ENCODE measurements at places on chromosomes 11 and 22. TPM values are rescaled to one million over a fixed set of nuclear protein-coding genes. Genes with fewer than 3 reads are reported as not detected.

DNA sequence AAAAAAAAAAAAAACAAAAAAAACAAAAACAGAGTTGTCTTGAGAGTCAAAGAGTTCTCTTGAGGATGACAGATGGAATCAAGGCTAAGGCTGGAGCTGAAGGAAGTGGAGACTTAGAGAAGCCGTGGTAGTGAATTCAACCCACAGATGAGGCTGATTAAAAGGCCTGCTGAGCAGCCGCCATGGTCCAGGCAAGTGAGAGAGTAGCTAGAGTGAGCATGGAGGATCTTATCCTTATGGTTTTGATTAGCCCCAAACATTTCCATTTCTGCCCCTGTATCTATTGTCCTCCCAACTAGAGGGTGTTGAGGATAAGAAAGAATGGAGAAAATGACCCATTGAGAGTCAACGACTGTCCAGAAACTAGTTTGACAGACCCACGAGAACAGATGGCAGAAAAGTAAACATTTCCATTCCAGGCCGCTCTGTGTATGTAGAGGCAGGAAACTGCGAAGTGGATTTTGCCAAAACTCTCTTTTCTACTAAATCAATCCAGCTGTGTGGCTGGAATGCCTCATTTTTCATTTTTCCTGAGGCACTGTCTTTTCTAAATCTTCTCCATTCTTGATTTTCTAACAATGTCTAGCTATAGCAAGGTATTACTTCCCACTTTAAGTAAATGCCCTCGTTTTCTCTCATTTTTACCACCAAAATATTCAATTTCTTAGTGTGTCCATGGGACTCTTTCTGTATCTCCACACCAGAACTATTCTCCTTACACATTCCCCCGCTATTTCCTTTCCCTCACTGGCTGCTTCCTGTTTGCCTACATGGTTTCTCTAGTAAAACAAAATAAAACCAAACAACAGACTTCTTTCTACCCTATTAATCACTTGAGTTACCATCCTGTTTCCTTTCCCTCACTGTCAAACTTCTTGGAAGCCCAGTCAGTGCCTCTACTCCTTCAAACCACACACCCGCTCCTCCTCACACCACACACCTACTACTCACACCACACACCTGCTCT lies 5.4 kb upstream of the MMP8 start:
- H3K4me3 ChIP-seq: no peak overlapping the region
- H3K36me3 ChIP-seq: no peaks in the 10 kb centered on the region
- no peak overlapping the region for H3K27ac ChIP-seq
- H3K4me1 ChIP-seq: no peaks in the 10 kb centered on the region
- DNase-seq: no peak

GRCh38 chr11:126061707-126062678 lies 673 bp downstream of the CDON start:
- H3K4me3 ChIP-seq: peak overlapping the region; percentile 99
- no peaks in the 10 kb centered on the region for H3K36me3 ChIP-seq
- H3K4me1 ChIP-seq: peaks cover 23% of the 10 kb centered on the region
- DNase-seq: peak; percentile 70
- peaks cover 5% of the 10 kb centered on the region for H3K27me3 ChIP-seq
- peak overlapping the region; percentile 97 for H3K27ac ChIP-seq

- DNase-seq: no peak
- no peaks in the 10 kb centered on the region for H3K36me3 ChIP-seq
- H3K27me3 ChIP-seq: no peaks in the 10 kb centered on the region
- H3K27ac ChIP-seq: no peak overlapping the region
These were observed 818.6 kb downstream of the FAM181B start for GRCh38 chr11:81915045-81915444.

DNA sequence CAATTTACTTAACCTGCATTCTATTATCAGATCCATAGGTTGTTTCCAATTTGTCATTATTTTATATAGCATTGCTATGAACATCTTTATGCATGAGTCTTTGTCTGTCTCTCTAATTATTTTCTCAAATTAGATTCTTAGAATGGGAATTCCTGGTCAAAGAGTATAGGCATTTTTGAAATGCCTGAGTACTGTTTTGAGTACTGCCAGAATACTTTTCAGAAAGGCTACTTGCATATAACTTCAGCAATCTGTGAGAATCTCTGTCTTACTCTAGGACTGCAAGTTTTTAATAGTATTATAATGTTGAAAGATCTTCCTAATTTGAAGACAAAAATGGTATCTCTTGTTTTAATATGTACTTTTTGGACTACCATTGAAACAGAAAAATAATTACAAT lies 56.6 kb downstream of the KCNC1 start:
- peaks cover 9% of the 10 kb centered on the region for H3K27me3 ChIP-seq
- DNase-seq: no peak
- no peak overlapping the region for H3K27ac ChIP-seq
- H3K4me3 ChIP-seq: no peak overlapping the region
- H3K36me3 ChIP-seq: peaks cover 9% of the 10 kb centered on the region
- no peaks in the 10 kb centered on the region for H3K4me1 ChIP-seq

DNA sequence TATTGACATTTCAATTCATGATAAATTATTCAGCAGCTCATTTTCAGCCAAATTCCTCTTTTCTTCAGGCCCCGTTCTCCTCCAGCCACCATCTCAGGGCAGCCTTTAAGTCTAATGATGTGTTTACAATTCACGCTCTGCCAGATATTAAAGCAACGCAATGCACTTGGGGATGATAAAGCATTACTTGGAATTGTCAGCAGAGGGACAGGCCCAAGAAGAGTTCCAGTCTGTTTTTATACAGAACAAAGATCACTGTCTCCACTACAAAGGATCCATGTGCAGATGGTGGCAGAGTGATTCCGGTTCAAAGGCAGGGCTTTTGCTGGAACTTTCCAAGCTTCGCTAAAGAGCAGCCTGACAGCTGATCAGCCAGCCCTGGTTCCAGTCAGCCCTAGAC lies 13.6 kb upstream of the GALNT18 start:
- no peaks in the 10 kb centered on the region for H3K27me3 ChIP-seq
- peaks cover 4% of the 10 kb centered on the region for H3K4me1 ChIP-seq
- H3K36me3 ChIP-seq: peaks cover 4% of the 10 kb centered on the region

DNA sequence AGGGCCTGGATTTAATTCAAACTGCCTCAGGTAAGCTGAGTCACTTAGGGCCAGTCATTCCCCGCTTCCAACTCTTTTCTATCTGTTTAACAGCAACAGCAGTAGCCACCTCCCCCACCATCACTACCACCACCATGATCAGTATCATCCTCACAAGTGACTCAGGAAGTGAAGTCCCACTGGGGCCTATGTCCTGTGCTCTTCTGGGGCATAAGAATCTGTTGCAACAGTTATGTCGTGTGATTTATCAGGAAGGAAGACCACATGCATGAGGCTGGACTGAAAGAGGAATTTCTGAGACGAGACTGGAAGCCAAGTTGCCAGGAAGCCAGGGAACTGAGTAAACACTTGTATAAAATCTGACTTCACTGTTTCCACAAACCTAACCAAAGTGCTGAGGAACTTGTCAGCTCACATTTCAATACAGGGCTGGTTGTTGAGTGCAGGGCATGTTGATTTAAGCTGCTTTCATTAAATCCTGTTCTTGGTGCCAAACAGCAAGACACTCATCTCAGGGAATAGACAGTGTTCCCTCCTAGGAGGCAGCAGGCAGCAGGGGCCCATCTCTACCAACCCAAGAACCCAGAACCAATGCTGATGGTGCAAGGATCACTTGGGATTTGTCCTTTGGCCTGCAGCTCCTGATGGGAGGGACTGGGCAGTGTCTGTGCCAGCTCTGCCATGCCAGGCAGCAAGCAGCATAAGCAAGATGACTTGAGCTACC lies 226.7 kb upstream of the NARS2 start:
- peaks cover 26% of the 10 kb centered on the region for H3K4me1 ChIP-seq
- DNase-seq: no peak
- no peak overlapping the region for H3K4me3 ChIP-seq
- peaks cover 2% of the 10 kb centered on the region for H3K27me3 ChIP-seq
- H3K36me3 ChIP-seq: peaks cover 5% of the 10 kb centered on the region
- no peak overlapping the region for H3K27ac ChIP-seq

GRCh38 chr11:129852125-129852740 lies 36.6 kb downstream of the TMEM45B start:
- H3K27ac ChIP-seq: no peak overlapping the region
- H3K36me3 ChIP-seq: no peaks in the 10 kb centered on the region
- H3K4me3 ChIP-seq: no peak overlapping the region
- DNase-seq: no peak

DNA sequence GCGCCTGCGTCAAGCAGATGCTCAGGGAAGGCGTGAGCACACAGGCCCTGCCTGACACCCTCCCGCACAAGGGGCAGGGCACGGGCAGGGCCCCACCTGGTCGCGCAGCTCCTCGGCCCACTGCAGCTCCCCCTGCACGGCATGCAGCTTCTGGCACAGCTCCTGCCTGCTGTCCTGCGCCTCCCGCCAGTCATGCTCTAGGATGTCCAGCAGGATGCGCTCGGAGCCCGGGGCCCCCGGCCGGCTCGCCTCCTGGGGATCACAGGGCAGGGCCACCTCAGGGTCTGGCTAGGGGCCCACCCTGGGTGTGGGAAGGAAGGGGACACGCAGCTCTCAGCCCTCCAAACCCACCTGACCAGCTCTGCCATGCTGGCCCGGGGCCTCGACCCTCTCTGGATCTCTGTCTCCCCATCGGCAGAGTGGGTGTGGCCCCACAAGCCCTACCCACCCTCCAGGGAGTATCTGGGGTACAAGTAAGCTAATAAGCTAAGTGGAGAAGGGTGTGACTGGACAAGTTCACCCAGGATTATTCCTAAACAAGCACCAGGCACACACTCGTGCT lies 10.7 kb downstream of the CARD10 start:
- no peak overlapping the region for H3K27ac ChIP-seq
- no peaks in the 10 kb centered on the region for H3K36me3 ChIP-seq

DNA sequence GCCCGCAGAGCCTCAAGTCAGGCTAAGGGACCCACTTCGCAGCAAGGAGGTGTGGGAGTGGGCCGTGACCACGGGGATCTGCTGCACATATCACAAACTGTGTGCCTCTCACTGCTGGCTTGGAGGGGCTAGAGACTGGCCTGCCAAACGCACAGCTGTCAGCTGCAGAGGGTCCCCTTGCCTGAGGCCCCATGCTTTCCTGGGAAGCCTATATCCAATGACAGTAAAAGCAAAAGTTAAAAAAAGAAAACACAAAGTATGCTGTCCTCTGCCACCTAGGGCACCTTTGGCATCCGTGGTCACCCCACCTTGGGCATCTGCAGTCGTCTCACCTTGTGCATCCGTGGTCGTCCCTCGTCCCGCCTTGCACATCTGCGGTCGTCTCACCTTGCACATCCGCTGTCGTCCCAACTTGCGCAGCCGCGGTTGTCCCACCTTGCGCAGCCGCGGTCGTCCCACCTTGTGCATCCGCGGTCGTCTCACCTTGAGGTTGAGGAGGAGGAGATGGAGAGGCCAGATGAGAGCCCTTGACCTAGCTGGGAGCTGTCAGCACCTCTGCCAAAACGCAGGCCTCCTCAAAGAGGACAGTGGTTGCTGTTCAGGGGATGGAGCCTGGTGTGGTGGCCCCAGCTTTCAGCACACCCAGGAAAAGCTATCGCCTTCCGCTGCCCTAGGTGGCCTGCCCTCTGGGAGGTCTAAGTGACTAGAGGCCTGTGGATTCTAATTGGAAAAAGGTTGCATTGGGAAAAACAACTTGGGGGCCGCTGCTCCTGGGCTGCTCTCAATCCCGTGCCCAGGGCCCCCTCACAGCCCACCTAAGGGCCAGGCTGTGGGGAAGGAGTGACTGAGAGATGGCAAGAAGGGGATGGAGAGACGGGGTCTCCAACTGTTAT lies 90.5 kb downstream of the MYEOV start:
- DNase-seq: no peak
- H3K4me3 ChIP-seq: no peak overlapping the region
- H3K27me3 ChIP-seq: peaks cover 6% of the 10 kb centered on the region
- H3K36me3 ChIP-seq: peaks cover 11% of the 10 kb centered on the region
- H3K4me1 ChIP-seq: peaks cover 1% of the 10 kb centered on the region

DNA sequence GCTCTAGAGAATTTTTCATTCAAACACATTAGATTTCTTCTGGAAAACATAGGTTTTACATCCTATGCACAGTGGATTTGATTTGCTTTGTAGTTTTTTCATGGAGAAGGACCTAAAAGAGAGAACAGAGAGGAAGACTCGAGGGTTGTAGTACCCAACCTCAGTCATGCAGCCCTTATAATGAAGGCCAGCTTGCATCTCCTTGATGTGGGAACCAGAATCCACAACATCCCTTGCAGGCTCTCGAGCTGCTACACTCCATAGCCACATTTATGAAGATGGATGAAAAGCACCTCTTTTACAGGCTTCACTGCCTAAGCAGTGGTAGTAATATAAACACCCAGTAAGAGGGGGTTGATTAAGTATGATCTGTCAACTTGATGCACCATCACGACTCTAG lies 9.5 kb upstream of the OR5B12 start:
- no peak overlapping the region for H3K27ac ChIP-seq
- DNase-seq: no peak
- no peaks in the 10 kb centered on the region for H3K36me3 ChIP-seq
- H3K4me3 ChIP-seq: no peak overlapping the region
- H3K27me3 ChIP-seq: no peaks in the 10 kb centered on the region
- H3K4me1 ChIP-seq: no peaks in the 10 kb centered on the region

DNA sequence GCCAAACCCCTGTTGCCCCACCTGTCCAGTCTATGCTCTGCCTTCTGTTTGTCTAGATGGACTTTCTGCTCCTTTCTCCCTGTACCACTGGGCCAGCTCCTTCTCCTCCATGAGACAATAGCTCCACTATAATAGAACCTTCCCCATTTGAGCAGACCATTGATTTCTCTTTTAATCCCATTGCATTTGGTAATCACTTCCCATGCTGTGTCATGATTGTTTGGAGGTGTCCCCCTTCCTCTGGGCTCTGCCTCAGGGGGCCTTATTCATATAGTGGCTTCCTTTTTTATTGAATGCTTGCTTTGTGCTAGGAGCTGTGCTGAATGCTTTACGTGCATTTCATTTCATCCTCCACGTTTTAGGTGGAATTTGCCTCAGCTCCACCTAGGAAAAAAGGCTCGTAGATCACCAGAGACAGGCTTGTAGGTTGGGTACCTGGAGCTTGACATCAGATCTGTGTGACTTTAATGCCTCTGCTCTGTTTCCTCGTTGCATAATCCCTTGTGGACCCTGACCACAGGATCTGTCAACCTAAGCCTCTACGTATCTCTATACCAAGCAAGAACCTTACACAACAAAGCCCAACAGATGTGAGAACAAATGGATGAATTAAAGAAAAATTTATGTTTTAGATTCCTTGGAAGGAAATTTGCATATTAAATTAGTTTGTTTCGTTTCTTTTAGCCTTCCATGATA lies 106.2 kb upstream of the RASSF10 start:
- DNase-seq: no peak
- peaks cover 2% of the 10 kb centered on the region for H3K4me1 ChIP-seq
- no peak overlapping the region for H3K4me3 ChIP-seq
- H3K36me3 ChIP-seq: peaks cover under 1% of the 10 kb centered on the region
- peaks cover 4% of the 10 kb centered on the region for H3K27me3 ChIP-seq
- no peak overlapping the region for H3K27ac ChIP-seq

- H3K36me3 ChIP-seq: no peaks in the 10 kb centered on the region
- no peak overlapping the region for H3K4me3 ChIP-seq
- H3K4me1 ChIP-seq: peaks cover 25% of the 10 kb centered on the region
- no peak overlapping the region for H3K27ac ChIP-seq
- DNase-seq: no peak
- H3K27me3 ChIP-seq: no peaks in the 10 kb centered on the region
These were observed 33.4 kb downstream of the MRTFA start for GRCh38 chr22:40603088-40603605.

GRCh38 chr11:132024587-132025295 lies 654.3 kb downstream of the NTM start:
- H3K27ac ChIP-seq: no peak overlapping the region
- no peaks in the 10 kb centered on the region for H3K4me1 ChIP-seq
- no peaks in the 10 kb centered on the region for H3K36me3 ChIP-seq
- H3K4me3 ChIP-seq: no peak overlapping the region

KRTAP5-2 gene
- not detected for total RNA-seq

Measured in glutamatergic neuron (in vitro differentiated cells).